Stimulated activated CD8-positive, alpha-beta memory T cell treated with anti-CD3 and anti-CD28 coated beads, Interleukin-15, amount 100 ng/mL, for 1 hour (primary cell): ENCODE measurements at places on chromosomes 1 and 21.

- DNase-seq, result no peak
Observed at GRCh38 chr1:201719812-201720521, 109.0 kb upstream of the IPO9 start.

GRCh38 chr1:169009666-169010065, 96.8 kb upstream of the ATP1B1 start:
- no peak for DNase-seq

GRCh38 chr1:161089251-161089924, at the start of gene NECTIN4:
TSS of gene NECTIN4 (minus strand) at chr1:161089558. CDS start at chr1:161089296, 262 bp downstream.
- DNase-seq, result no peak

DNA sequence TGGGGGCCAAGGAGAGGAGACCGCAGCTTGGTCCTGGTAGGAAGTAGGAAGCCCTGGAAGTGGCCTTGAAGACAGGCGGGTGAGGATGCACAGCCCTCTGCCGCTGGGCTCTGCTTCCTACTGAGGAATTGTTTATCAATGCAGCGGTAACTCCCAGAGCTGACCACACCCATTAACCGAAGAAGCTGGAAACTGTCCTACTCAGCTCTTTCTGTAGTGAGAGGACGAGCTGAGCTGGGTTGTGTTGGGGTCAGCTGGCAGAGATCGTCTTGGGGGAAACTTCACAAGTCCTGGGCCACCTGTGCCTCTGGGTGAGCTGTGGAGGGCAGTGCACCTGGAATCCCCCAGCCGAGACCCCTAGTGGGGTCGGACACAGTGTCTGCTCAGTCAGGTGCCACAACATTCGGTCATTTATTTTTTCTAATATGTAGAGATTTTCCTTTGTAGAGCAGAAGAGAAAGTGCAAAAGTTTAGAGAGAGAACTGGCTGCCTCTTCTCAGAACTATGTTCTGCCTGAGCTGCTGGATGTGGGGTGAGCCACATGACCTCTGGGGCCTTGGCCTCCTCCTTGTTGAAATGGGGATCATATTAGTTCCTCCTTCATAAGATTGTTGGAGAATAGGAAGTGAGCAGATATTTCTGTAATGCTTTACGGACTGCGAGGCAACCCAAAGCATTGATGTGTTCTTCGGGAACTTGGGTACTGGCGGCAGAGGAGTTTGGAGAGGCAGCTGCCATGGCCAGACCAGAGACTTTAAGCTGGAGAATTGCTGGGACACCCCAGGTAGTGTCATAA, 3.6 kb downstream of the NECAP2 start:
- no peak for DNase-seq

- DNase-seq, result no peak
Observed at GRCh38 chr1:172421974-172422604, 1.6 kb downstream of the C1orf105 start.

DNA sequence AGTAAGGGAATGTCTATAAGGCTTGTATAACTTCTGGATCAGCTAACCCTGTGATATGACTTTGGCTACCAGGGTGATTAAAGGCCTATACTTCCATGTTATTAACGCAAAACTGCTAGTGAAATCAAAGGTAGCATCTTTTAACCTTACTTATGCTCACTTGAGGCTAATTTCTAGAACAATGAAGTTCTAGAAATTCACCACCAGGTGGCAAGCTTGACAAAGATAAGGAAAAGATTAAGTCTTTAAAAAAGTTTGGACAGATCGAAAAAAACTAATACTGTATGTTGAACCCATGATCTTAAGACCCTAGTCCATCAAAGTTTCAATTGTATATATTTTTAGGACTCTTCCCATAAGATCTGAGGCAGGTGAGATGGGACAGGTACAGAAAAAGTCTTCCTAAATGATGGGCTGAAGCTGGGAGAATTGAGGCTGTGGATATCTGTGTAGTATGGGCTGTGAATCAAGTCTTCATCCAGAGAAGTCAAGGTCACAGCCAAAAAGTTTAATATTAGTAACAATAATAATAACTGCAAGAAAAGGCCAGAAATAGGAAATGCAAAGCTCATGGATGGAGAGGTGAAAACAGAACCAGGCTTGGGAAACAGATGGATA, 18.8 kb downstream of the KYAT3 start:
- no peak for DNase-seq

- DNase-seq, result no peak
Observed at GRCh38 chr1:152870831-152871730, 7.0 kb upstream of the SMCP start.

DNA sequence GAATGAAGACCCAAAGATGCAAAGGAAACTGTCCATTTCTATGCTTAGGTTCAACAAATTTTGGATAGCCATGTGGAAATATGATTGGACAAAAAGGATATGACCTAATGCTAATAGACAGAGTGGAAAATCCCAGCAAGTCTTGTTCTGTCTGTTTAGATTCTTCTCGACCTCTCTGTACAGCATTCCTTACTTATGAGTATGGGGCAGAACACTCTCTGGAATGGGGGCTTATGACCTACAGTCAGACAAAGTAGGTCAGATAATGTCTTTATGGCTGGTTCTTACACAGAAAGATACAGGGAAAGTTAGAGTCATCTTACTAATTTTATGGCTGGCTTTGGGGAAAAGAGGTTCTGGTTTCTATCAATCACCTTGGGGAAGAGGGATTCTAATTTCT, 2.8 kb downstream of the GCSAML start:
- no peak for DNase-seq
